ENCODE measurements at places on chromosomes 6 and 20.

DNA sequence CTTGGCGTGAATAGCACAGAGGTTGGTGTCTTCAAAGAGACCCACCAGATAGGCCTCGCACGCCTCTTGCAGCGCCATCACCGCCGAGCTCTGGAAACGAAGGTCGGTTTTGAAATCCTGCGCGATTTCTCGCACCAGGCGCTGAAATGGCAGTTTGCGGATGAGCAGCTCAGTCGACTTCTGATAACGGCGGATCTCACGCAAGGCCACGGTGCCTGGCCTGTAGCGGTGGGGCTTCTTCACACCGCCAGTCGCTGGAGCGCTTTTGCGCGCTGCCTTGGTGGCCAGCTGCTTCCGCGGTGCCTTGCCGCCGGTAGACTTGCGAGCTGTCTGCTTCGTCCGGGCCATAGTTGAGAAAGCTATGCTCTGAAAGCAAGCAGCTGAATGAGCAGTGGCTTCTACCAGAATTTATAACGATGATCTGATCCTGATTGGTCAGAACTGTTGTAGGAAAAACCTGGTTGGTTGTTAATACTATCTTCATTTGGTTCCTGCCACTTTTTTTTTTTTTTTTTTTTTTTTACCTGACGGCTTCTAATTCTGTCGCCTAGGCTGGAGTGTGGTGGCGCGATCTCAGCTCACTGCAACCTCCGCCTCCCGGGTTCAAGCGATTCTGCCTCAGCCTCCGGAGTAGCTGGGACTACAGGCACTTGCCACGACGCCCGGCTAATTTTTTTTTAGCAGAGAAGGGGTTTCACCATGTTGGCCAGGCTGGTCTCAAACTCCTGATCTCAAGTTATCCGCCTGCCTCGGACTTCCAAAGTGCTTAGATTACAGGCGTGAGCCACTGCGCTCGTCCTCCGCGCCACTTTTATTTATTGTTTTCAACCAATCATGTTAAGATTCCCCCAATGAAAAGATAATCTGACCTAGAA, 21.5 kb downstream of the OR2B2 start:
- H3K4me3 ChIP-seq, result no peak overlapping the region
- H3K4me1 ChIP-seq, result peaks cover 41% of the 10 kb centered on the region
- DNase-seq, result peak; percentile 93
- H3K27ac ChIP-seq, result no peak overlapping the region

DNA sequence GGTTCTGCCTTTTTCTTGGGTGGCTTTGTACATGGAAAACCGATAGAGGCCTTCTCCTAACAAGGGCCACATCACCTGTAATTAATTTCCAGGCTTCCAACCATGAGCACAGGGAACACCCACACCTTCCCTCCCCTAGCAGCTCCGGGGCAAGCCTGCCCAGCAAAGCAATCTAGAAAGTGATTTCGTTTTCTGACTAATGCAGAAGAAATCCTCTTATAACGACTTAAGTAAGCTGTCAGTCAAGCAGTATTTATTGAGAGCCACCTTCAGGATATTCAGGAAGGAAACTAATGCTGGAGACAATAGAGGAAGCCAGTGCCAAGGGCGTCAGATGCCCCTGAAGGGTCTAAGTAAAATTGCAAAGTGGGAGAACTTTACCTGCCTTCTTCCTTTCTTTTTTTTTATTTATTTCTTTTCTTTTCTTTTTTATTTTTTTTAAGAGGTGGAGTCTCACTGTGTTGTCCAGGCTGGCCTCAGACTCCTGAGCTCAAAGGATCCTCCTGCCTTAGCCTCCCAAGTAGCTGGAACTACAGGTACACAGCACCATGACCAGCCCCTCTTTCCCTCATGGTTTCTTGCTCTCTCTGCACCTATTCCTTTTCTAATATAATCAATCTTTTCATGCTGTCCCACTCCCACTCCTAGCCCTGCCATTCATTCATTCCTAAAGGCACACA, 67.5 kb upstream of the MBOAT1 start:
- H3K27me3 ChIP-seq, result peaks cover 59% of the 10 kb centered on the region
- no peak for DNase-seq
- H3K4me3 ChIP-seq, result no peak overlapping the region
- no peak overlapping the region for H3K27ac ChIP-seq
- H3K36me3 ChIP-seq, result peaks cover 8% of the 10 kb centered on the region

DNA sequence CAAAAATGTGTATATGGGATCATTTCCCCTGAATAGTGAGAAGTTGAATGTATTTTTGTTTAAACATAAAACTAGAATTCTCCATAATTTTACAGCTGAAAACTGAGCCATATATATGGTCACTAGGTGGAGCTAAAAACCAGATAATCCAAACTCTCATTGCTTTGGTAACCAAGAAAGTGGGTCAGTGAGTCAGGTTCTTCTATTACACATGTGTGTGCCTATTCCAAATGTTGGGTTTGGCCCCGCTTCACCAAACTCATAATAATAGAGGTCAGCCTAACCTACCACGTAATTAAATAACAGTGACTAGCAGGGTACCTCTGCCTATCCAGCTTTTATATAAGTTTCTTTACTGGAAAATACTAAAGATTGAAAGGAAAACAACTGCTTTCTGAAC, 19.3 kb upstream of the RNGTT start:
- no peaks in the 10 kb centered on the region for H3K36me3 ChIP-seq
- no peak for DNase-seq
- peaks cover 3% of the 10 kb centered on the region for H3K27me3 ChIP-seq
- H3K4me1 ChIP-seq, result no peaks in the 10 kb centered on the region

DNA sequence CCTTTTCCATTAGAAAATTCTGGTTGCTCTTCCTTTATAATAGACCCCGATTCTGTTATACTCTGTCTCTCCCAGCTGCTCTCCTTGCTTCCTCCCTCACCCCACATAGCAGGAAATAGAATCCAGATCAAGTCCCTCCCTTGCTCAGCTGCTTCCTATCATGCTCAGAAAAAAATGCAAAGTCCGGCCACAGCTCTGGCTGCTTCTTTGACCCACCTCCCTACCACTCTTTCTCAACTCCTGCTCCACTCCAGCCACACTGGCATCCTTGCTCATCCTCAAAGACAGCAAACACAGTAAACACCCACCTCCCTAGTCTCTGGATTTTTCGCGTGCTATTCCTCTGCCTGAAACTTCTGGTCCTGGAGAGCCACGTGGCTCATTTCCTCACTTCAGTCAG, 9.1 kb upstream of the SLC22A16 start:
- H3K4me3 ChIP-seq, result no peak overlapping the region
- H3K27me3 ChIP-seq, result peaks cover 47% of the 10 kb centered on the region
- no peaks in the 10 kb centered on the region for H3K36me3 ChIP-seq
- no peak for DNase-seq
- H3K4me1 ChIP-seq, result no peaks in the 10 kb centered on the region

GRCh38 chr6:9250852-9251251, 815.5 kb upstream of the SLC35B3 start:
- H3K4me1 ChIP-seq, result no peaks in the 10 kb centered on the region
- no peak overlapping the region for H3K27ac ChIP-seq
- no peaks in the 10 kb centered on the region for H3K27me3 ChIP-seq
- H3K4me3 ChIP-seq, result no peak overlapping the region

- peaks cover 15% of the 10 kb centered on the region for H3K27me3 ChIP-seq
- no peak overlapping the region for H3K4me3 ChIP-seq
- no peak for DNase-seq
- H3K27ac ChIP-seq, result peak overlapping the region; percentile 45
- no peaks in the 10 kb centered on the region for H3K36me3 ChIP-seq
These were observed 98.9 kb upstream of the ZNF217 start for GRCh38 chr20:53692465-53693067.

- H3K27me3 ChIP-seq, result no peaks in the 10 kb centered on the region
- no peak for DNase-seq
- no peaks in the 10 kb centered on the region for H3K36me3 ChIP-seq
- H3K27ac ChIP-seq, result peak overlapping the region; percentile 47
- H3K4me1 ChIP-seq, result peaks cover 64% of the 10 kb centered on the region
- no peak overlapping the region for H3K4me3 ChIP-seq
These were observed 105.2 kb upstream of the CARMIL1 start for GRCh38 chr6:25173951-25174474.

DNA sequence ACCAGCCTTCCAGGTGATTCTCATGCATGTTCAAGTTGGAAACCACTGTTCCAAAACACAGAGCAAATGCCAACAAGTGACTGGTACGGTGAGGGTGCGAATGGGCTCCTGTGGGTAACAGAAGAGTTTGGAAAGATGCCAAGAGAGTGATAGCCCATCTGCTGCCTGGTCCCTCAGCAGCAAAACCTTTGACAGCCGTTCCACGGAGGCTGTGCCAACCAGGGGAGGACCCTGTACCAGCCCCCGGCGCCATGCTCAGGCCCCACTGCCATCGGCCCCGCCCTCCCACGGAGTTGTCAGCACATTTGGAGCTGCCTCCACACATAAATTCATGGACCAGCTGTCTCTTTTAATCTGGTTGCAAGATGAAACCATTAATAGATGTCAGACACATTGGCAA, 4.4 kb upstream of the PTPRT start:
- no peak for DNase-seq
- H3K4me3 ChIP-seq, result no peak overlapping the region
- H3K36me3 ChIP-seq, result no peaks in the 10 kb centered on the region
- peaks cover 15% of the 10 kb centered on the region for H3K27me3 ChIP-seq
- H3K27ac ChIP-seq, result no peak overlapping the region

- DNase-seq, result no peak
- H3K27me3 ChIP-seq, result peaks cover 6% of the 10 kb centered on the region
- no peak overlapping the region for H3K27ac ChIP-seq
- peaks cover 28% of the 10 kb centered on the region for H3K4me1 ChIP-seq
- no peak overlapping the region for H3K4me3 ChIP-seq
These were observed 63.2 kb upstream of the BEND6 start for GRCh38 chr6:56891754-56892153.

DNA sequence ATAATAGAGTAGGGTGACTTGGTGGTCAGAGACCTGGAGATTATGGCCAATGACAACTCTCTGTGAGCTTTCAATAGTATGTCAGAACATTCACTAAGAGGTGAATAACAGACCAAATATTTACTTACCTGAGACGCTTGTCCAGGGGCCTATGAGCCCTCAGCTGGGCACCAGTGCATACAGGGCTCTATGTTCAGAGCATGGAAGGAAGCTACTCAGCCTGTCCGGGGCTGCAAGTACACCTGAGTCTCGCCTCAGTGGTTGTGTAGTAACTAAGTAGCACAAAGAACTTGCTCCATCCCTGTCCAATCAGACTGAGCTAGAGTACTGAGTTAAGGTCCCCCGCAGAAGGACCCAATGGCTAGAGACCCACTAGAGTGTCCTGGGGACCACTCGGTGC, 11.6 kb upstream of the SCGN start:
- H3K4me3 ChIP-seq, result no peak overlapping the region
- H3K36me3 ChIP-seq, result no peaks in the 10 kb centered on the region
- peaks cover 62% of the 10 kb centered on the region for H3K27me3 ChIP-seq
- H3K27ac ChIP-seq, result no peak overlapping the region
- H3K4me1 ChIP-seq, result no peaks in the 10 kb centered on the region
- no peak for DNase-seq

DNA sequence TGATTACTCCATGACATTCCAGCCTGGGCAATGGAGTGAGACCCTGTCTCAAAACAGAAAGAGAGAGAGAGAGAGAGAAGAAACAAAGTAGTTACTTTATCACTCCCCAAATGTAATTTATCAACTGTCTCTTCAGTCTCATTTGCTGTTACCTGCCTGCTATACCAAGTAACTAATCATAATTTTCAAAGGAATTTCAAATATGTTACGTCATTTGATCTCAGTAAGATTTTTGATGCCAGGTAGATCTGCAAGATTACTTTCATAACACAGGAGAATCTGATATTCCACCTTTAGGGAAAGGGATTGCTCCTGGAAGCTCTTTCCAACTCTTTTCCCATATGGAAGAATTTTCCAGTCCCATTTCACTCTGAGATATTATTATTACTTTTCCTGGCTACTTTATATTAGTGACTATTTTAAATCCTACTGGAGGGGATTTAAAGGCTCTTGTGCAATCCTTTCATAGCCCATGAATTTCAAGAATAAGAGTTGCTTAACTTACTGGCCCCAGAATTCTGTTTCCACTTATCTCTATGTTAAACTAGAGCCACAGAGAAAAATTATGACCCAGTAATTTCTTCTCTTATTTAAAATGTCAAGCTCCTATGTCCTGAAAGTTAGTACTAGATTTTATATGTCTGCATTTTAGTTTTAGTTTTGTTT, 390.2 kb upstream of the FLRT3 start:
- H3K27me3 ChIP-seq, result no peaks in the 10 kb centered on the region
- H3K4me3 ChIP-seq, result no peak overlapping the region
- H3K4me1 ChIP-seq, result no peaks in the 10 kb centered on the region
- no peaks in the 10 kb centered on the region for H3K36me3 ChIP-seq
- no peak for DNase-seq

DNA sequence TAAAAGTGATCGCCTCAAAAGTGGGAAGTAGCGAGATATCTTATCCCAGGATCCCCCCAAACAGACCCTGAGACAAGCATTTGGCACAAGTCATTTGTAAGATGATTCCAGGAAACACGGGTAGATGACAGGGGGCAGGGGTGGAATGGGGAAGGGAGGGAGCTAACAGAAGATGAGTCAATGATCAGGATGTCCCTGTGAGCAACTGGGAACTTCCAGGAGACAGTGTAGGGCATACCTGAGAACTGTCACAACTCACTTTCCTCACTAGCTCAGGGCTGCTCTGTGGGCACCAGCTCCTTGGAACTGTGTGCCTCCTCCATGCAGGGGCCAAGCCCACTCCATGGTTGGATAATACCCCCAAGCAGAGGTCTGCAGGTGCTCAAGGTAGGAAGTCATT, 38.5 kb upstream of the VSX1 start:
- no peak overlapping the region for H3K4me3 ChIP-seq
- H3K27me3 ChIP-seq, result peaks cover 10% of the 10 kb centered on the region
- no peak for DNase-seq
- H3K27ac ChIP-seq, result no peak overlapping the region
- H3K36me3 ChIP-seq, result no peaks in the 10 kb centered on the region
- no peaks in the 10 kb centered on the region for H3K4me1 ChIP-seq

Data from activated CD8-positive, alpha-beta memory T cell treated with anti-CD3 and anti-CD28 coated beads, Interleukin-2, amount 10 ng/mL, durations not matched to agents 7 days and 5 days (primary cell).